ENCODE measurements at places on chromosomes 5 and 9.

GRCh38 chr9:97502984-97503861 lies 1.8 kb downstream of the TMOD1 start:
- no peak for DNase-seq

DNA sequence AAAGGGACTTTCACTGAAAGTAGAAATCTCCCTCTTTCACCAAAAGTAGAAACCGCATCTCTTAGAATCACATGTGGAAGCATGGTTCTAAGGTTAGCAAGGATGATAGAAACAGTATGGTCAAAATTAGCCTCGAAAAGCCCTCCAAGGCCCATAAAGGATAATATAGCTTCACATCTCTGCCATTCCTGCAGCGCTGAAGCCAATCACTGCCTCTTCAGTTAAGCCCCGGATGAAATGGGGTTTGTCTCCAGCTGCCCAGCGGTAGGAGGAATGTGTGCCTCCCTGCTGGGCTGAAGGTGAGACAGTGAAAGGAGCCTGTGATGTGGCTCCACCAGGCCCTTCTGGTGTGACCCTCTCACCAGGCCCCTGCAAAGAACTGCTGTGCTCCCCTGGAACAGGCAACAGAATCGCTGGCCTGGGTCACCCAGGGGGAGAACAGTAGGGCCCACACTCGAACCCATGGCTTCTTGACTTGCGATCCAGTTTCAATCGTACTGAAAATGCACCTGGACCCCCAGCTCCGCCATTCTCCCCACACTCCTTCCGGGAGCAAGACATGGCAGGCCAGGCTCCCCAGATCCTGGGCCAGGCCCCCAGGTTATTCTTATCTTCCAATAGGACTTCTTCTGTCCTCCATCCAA lies 47.2 kb downstream of the CAMK2A start:
- DNase-seq, result no peak

DNA sequence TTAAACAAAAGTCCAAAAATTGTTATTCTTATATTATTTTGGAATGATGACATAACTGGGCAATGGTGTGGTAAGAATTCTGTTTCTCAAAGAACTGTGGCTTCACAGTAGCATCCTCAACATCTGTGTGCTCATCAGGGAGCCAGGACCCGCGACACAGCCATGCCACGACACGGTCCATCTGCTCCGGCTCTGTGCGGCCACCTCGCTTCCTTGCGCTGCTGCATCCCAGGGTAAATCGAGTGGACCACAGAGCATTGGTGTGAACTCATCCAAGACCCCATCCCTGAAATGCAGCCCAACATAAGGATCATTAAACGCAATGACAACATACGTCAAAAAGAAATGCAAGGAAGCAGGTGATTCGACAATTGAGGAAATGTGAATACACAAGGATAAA lies 15.3 kb downstream of the WHRN start:
- DNase-seq, result no peak

DNA sequence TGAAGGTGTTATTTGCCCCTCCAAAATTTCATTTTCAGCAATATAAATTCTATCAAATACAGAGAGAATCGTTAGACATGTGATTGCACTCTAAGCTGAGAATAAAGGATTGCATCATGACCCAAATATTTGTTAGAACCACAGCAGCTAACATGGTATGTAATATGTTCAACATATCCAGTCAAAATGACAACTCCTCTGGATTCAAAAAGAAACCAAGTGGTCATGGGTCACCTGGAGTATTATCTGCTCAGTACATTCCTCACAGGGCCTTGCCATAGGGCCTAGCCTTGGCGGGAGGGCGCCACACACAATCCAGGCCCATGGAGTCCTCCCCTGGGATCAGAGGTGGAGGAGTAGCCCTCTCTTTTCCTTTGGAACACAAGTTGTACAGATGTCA lies 179.2 kb downstream of the HSD17B3 start:
- no peak for DNase-seq

DNA sequence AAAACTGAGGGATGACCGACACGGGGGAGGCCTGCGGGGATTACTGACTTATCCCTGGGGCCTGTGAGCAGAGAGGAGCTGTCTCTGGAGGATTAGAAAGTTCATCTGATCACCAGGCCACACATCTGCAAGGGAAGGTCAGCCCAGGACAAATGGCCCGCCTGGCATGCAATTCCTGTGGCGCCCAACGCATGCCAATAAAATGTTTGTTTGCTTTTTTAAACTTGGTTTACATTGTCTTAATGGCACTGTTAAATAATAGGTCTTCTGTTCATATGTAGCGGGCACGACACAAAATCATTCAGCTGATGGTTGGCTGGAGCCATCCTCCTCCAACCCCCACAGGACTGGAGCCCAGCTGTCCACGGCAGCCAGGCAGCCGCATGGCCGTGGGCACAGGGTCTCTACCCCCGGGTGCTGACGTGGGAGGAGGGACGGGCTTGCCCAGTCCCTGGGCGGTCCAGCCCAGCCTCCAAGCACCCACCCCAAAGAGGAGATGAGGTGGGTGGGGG lies 41.0 kb upstream of the SLC12A7 start:
- no peak for DNase-seq

DNA sequence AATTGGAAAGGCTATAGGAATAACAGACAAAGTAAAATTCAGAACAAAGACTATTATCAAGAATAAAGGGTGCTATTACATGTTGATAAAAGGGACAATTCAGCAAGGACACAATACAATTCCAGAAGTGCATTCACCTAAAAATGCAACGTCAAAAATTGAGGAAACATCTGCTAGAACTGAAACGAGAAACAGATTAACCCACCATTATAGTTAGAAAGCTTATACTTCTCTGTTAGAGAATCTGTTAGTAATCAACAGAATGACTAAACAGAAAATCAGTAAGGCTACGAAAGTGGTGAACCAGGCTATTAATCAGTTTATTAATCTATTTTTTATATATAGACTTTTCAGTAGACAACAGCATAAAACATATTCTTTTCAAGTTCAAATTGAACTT lies 14.8 kb downstream of the FCN1 start:
- DNase-seq, result no peak

DNA sequence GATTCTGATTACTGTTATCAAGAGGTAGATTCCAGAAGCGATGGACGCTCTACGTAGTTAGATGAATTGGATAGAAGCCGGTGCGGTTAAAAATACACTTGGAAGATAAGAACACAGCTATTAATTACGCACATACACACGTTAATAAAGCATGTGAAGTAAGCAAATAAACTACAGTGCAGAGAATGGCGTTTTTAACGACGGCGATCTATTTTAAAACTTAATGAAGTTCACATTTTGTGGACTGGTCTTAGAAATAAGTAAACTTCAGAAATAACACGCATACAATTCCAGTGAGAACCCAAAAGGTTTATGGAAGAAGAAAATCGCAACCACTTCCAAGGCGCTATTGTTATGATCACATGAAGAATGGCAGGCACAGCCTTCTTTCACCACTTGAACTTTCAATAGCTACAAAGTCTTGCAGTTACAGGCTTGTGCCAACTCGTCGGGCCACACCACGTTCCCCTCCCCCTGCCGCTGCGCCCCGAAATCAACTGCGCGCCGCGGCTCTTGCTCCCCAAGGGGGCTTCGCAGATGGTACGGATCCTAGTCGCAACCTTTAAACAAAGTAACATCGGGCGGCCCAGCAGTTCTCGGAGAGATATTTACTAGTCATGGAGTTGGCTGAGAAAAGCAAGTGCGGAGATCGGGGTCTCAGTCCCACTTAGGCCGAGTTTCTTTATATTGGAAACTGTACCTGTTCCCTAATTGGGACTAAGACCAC lies 866 bp upstream of the SEMA6A start:
- no peak for DNase-seq

DNA sequence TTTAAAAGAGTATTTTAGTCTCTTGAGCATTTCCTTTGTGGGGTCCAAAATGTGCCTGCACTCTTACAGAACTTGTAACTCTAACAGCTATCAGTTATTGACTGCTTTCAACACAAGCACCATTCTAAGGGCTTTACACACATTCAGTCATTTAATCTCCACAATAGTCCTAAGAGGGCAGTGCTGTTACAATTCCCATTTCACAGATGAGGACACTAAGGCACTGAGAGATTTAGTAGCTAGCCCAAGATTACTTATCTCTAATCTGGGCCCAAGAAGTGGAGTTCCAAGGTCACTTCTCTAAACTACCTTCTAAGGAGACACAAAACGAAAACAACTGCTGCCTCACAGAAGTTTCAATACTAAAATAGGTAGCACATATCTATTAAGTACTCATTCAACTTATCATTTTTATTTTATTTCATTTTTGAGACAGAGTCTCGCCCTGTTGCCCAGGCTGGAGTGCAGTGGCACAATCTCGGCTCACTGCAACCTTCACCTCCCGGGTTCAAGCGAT lies 275.2 kb downstream of the CWC27 start:
- DNase-seq, result no peak

- peak; percentile 12 for DNase-seq
Measured at GRCh38 chr9:35051069-35051967, 21.1 kb downstream of the VCP start.

DNA sequence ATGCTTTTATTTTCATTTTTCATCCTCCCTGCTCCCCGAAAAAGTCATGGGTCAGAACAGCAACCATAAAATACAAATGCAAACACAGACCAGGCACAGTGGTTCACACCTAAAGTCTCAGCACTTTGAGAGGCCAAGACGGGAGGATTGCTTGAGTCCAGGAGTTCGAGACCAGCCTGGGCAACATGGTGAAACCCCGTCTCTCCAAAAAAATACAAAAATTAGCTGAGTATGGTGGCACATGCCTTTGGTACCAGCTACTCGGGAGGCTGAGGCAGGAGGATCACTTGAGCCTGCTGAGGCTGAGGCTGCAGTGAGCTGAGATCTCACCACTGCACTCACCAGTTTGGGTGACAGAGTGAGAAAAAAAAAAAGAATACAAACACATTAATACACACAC lies 60.3 kb downstream of the ARHGEF37 start:
- DNase-seq, result no peak

DNA sequence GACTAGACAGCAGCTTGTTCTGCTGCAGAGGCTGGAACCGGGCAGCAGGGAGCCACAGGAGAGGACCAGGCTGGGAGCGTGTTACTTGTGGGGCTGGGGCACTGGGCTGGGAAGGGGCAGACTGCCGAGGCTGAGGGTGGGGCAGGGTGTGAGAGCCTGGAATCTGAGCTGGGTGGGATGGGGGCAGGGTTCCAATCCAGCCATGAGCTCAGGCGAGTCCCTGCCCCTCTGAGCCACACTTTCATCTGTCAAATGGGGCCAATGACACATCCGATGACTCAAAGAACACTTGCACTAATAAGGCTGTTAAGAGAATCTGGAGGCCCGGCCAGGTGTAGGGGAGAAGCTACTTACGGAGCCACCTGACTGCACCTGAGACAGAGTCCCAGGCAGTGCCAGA lies 18.7 kb upstream of the WDR38 start:
- DNase-seq, result no peak

- peak; percentile 53 for DNase-seq
Measured at GRCh38 chr9:88537761-88538091, 2.7 kb downstream of the NXNL2 start.

DNA sequence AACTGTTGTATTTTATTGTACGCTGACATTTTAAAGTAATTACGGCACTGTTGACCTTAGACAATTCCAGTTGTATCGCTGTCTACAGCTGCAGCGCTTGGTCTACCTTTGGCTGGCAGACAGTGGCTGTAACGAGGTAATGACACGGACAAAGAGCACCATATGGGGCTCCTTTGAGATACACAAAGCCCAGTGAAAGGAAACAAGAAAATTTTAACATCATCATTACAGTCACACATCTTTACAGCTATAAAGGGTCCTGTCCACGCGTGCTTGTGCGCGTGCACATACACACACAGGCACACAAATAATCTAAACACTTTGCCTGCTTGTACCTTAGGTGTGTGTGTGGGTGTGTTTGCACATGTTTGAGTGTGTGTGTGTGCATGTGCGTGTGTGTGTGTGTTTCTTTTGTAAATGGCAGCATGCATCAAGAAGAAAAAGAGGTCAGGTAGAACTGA lies 946.0 kb downstream of the NR2F1-AS1 start:
- no peak for DNase-seq

DNA sequence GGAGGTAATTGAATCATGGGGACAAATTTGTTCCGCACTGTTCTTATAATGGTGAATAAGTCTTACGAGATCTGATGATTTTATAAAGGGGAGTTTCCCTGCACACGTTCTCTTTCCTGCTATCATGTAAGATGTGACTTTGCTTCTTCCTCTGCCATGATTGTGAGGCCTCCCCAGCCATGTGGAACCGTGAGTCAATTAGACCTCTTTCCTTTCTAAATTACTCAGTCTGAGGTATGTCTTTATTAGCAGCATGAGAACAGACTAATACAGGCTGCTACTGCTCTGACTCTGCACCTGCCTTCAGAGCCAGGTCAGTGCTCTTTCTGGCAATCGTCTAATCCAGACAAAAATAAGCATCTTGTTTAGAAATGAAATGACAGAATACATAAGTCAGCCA lies 479.2 kb upstream of the TUSC1 start:
- no peak for DNase-seq

- no peak for DNase-seq
Measured at GRCh38 chr9:127154390-127155191, 32.2 kb upstream of the ANGPTL2 start.

GRCh38 chr5:126437721-126438120 lies 14.5 kb downstream of the GRAMD2B start:
- DNase-seq, result no peak

DNA sequence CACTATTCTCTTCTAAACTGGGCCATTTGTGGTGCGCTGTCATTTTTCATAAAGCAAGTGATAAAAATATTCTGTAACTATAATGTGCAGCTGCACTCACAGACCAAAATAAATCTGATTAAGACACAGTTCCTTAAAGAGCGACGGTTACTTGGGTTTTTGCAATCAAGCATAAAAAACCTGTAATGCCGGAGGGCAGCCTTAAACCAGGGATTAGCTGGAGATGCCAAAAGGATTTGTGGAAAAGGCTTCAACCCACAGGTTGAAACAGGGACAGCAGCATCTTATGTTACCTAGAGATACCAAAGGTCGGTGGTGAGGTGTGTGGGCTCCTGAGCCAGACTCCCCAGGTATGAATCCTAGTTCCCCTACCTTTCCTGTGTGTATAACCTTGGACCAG lies 49.3 kb downstream of the CTNND2 start:
- DNase-seq, result no peak

DNA sequence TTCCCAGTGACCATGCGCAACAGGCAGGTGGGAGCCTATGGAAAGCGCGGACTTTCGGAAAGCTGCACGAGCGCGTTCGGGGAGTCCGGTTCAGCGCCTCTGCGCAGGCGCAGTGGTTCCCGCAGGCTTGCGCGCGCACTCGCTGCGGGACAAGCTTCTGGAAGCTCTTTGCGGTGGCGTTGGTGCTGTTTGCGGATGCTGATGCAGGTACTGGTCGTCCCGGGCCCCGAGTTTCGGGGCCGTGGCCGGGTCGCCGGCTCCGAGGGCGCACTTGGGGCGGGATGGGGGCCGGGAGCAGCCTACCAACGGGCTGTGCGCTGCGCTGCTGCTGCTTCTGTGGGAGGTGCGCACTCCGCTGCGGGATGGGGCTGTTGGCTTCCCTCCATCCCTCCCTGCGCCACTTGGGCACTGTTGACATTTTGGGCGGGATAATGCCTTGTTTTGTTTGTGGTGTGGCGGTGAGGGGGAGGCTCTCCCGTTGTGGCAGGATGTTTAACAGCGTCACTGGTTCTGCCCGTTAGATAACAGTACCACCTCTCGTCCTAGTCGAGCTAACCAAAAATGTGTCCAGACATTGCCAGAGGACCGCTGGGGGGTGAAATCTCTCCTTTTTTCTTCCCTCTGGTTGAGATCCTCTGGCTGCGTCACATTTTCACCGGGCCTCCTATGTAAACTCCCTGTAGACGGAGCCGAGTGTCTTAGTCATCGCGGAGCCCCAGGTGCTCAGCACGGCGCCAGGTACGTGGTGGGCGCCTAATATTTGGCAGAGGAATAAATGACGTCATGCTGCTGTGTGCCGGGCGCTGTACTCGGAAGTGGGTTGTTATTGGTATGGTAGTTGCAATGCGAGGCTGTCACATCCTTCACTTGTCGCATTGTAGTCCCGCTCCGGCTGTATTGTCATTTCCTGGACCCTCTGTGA lies at the start of gene ZNF483:
TSS of gene ZNF483 (plus strand) at position 124 of the 922 bp plus-strand sequence. CDS start 2,217 bp downstream, outside the sequence.
- peak; percentile 79 for DNase-seq

Data from CD4-positive, alpha-beta T cell treated with Interferon gamma for 1 hour (primary cell).